ENCODE measurements at places on chromosomes 2 and 18.

DNA sequence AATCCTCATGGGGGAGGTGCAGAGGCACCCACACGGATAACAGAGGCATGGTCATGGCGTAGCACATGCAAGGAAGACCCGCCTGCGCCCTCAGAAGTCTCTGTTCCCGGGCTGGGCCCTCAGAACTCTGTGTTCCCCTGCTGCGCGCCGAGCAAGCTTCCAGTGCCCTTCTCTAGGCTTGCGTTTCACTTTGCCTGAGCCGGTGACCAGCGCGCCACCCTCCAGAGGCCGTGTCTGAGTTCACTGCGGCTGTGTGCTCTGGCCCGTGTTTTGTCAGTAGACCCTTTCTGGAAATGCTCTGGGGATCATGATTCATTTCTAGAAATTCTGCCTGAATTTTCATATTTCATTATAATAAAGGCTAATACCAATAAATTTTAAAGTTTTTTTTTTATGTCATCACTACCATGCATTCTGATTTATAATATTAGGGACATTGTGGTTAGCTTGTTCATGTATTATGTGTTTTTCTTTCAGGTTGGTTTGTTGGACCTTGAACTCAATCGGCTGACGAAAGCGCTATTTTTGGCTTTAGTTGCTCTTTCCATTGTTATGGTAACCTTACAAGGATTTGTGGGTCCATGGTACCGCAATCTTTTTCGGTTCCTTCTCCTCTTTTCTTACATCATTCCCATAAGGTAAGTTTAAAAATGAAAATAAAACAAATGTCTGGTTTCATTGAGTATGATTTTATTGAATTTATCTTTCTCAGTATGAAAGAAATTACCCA is 142.7 kb upstream of the NFATC1 start:
- no peak for DNase-seq

GRCh38 chr18:54233228-54233625 is 8.8 kb upstream of the MBD2 start:
- DNase-seq = no peak

DNA sequence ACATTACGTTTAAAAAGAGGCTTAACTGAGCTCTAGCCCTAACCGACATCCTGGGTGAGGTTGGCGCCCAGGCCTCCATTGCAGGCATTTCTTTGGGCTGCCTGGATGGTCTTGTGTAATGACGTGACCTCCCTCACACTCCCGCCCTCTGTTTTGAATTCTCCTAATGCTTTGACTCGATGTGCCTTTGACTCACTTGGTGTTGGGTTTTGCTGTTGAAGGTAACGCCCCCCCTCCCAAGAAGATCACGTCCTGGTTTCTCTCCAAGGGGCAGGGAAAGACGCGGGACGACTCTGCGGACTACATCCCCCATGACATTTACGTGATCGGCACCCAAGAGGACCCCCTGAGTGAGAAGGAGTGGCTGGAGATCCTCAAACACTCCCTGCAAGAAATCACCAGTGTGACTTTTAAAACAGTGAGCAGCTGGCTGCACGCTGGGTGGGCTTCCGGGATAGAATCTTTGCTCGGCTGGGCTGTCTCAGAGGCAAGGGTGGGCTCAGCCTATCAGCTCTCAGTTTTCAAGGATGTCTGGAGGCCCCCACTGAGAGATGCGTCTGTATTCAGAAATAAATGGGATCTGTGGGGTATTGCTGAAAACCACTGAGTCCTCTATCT is 87.9 kb upstream of the ATG16L1 start:
- DNase-seq = no peak

- no peak for DNase-seq
These were observed 1374.9 kb upstream of the CRIM1 start for GRCh38 chr2:34980689-34981088.

DNA sequence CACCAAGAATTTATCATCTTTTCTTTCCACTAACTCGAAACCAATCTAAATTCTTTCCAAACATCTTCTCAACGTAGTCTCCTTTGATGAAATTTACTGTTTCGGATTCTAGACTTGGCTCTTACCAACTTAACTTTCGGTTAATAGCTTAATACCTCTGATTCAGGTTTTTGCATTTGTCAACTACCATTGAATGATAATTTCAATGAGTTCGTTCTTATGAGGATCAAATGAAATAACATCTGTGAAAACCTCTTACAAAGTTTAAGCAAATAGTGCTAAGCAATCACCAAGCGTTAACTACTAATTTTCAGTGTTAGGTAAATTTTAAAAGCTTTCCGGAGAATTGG is 593 bp upstream of the NRBP1 start:
- DNase-seq = no peak

- peak; percentile 42 for DNase-seq
These were observed 94.1 kb downstream of the ANKRD44 start for GRCh38 chr2:197216361-197216979.

GRCh38 chr2:21683838-21684237 is 560.1 kb downstream of the TDRD15 start:
- no peak for DNase-seq

DNA sequence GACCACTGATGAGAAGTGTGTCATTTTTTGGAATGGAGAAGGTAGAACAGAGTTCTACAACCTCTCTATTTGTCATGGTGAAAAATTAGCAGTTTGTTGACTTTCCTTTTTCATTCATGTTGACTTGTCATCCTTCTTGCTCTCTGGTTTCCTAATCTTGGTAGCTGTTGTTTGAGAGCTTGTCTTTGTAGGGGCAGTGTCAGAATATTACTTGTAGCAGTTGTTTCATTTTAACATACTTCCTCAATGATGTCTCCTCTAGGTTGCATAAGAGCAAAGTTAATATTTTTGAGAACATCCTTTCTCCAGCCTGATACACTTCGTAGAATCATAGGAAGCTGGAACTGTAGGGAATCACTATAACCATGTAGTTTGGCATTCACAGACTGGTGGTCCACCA is 368.2 kb upstream of the FANCL start:
- no peak for DNase-seq

GRCh38 chr18:74290021-74290420 is 1.7 kb downstream of the CYB5A start:
- DNase-seq = no peak

DNA sequence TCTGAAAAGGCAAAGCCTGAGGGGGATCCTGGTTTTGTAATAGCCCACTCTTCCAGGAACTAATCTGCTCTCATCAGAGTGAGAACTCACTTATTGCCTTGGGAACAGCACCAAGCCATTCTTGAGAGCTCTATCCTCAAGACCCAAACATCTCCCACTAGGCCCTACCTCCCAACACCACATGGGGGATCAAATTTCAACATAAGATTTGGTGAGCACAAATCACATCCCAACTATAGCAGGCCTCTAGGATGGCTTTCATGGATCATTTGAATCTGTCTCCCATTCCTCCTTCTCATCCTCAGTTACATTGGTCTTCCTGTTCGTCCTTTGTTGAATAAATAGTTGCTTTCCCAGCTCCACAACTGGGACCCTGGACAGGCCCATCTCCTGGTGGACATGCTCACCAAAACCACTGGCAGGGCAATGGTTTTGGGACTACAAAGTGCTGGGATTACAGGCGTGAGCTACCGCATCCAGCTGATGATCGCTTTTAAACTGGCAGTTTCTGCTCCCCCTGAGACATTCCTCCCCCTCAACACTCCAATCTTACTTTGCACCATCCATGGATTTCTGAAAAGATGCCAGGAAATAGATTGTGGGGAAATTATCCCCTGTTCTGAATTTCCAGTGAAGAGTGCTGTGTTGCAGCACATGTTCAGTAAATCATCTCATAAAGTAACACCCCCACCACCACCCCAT is 42.6 kb downstream of the MCFD2 start:
- no peak for DNase-seq
